ENCODE measurements at places on chromosomes 3 and 15. TPM values are rescaled to one million over a fixed set of nuclear protein-coding genes. Genes with fewer than 3 reads are reported as not detected.

The MORC1 gene
- not detected for total RNA-seq

DNA sequence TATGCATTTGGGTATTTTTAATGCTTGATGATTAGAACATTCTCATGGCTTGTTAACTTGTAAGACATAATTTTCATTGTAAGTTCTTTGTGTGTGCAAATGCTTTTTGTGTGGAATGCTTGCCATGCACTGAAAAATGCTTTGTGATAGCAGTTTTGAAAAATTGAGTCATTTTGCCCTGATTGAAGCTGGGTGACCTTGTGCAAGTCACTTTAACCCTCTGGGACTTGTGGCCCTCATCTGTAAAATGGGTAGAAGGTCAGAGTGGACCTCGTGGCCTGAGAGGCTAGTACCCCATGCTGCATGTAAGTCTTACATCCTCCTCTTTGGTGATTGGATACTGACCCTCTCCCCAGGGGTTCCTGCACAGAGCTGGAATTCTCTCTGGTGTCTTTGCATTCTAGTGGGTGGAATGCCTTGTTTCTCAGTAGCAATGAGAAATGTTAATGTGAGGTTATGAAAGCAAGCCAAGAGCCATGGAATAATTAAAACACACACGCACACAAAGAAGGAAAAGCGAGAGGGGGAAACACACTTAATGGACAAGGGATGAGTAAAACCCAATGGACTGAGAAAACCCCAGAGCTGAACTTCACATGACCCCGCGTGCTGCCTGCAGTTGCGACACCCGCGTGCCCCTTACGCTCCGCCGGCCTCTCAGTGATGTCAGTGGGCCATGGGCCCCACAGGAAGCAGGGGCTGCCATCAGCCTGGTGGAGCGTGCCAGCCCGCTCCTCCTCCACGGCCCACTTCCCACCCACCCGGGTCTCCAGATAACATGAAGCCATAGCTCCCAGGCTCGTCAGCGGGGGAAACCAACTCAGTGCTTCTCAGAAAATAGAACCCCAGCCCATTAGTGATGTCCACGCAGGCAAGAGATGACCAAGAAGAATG lies 44.0 kb downstream of the SMAD3 start:
- no peak for DNase-seq

DNA sequence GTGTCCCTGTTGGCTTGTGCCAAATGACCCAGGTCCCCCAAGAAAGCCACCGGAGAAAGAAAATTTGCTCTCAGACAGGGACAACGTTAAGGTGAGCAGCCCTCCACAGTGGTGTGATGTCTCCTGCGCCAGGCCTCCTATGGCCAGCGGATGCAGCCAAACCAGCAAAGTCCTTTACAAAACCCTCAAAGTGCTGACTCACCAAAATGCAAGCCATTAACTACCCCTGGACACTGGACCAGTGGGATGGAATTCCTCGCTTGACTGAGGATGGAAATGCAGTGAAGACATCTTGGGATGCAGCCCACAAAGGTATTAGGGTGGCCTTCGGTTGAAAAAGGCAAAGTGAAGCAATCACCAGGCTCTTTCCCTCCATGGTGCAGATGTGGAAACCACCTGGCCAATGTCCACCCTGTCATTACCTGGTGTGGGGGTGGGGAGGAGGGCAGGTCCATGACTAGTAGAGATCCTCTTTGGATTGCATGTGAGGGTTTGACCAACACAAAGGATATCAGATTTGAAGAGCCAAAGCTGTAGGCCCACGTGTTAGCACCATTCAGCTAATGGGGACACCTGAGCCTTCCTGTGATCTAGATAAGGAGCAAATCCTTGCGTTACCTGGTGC lies 127.4 kb upstream of the SLC6A11 start:
- DNase-seq, result no peak

GRCh38 chr15:50059203-50059772 lies 59.7 kb downstream of the ATP8B4 start:
- no peak for DNase-seq

DNA sequence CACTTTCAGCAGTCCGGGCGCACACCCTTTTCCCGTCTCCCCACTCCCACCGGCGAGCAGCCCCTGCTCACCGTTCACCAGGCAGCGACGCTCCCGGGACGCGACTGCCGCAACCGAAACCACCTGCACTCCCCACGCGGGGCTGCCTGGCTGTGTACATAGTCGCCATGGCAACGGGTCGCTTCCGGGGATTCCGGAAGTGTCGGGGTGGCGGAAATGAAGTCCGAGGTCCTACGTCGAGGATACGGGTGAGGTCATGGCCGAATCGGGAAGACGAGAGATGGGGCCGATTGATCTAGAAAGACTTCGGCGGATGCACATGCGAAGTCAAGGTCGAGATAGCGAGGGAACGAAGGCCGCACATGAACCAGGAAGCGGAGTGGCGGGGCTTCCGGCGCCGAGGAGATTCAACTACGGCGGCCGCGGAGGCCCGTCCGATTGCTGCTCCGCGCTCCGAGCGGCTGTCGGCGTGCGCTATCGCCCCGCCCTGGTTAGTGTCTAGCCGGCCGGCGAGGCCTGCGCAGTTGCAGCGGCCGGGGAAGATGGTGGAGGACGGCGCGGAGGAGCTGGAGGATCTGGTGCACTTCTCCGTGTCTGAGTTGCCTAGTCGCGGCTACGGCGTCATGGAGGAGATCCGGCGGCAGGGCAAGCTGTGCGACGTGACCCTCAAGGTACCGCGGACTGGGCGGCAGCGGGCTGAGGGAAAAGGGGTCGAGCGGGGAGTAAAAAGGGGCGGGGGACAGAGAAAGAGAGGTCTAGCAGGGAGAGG lies at the start of the genes KIF9 and KLHL18:
TSS of gene KIF9 (minus strand) at position 376 of the 769 bp plus-strand sequence. CDS start 5,425 bp downstream, outside the sequence.
TSS of gene KLHL18 (plus strand) at position 521 of the 769 bp plus-strand sequence. CDS start at position 543, 22 bp downstream.
- DNase-seq, result no peak

- no peak for DNase-seq
Measured at GRCh38 chr3:184592371-184593219, 31.0 kb downstream of the EPHB3 start.

The MAGEL2 gene
- total RNA-seq, result 2.0 TPM

The IGDCC3 gene
- 0.49 TPM for total RNA-seq

Measured in vagina (tissue), 2 donors.